Uterine smooth muscle cell (primary cell): ENCODE measurements at places on chromosomes 16 and 17. TPM values are rescaled to one million over a fixed set of nuclear protein-coding genes. Genes with fewer than 3 reads are reported as not detected.

KREMEN2 gene
- total RNA-seq, result 0.11 TPM in 1 of 2 replicates, not detected in the other

SARM1 gene
- total RNA-seq, result 7.2 and 9.0 TPM in 2 replicates

PPM1E gene
- total RNA-seq, result 0.55 and 1.2 TPM in 2 replicates

SLFN5 gene
- total RNA-seq, result 139 and 188 TPM in 2 replicates

SMCR8 gene
- 18.6 and 21.2 TPM in 2 replicates for total RNA-seq

ABCC6 gene
- total RNA-seq, result 0.33 and 0.37 TPM in 2 replicates

GRB7 gene
- 0.37 and 1.00 TPM in 2 replicates for total RNA-seq

RPA1 gene
- 33.1 and 48.7 TPM in 2 replicates for total RNA-seq

HYDIN gene
- 0.33 and 1.00 TPM in 2 replicates for total RNA-seq

SLC6A2 gene
- not detected in 2 replicates for total RNA-seq

USP7 gene
- total RNA-seq, result 53.6 and 55.8 TPM in 2 replicates

OTOA gene
- total RNA-seq, result under 0.01 TPM in 2 replicates

BRICD5 gene
- 1.7 and 4.9 TPM in 2 replicates for total RNA-seq

LGALS9B gene
- total RNA-seq, result not detected in 2 replicates

SLC47A2 gene
- total RNA-seq, result not detected in 2 replicates

TANGO6 gene
- total RNA-seq, result 26.0 and 28.0 TPM in 2 replicates

KRT20 gene
- total RNA-seq, result 0.22 TPM in 1 of 2 replicates, not detected in the other

KCNJ18 gene
- not detected in 2 replicates for total RNA-seq

TLCD2 gene
- 2.3 and 4.6 TPM in 2 replicates for total RNA-seq

RHBDL1 gene
- 2.9 and 5.9 TPM in 2 replicates for total RNA-seq

CNTROB gene
- 27.2 and 44.9 TPM in 2 replicates for total RNA-seq

EVPL gene
- 0.12 and 0.22 TPM in 2 replicates for total RNA-seq

CCL1 gene
- not detected in 2 replicates for total RNA-seq

ABCC12 gene
- under 0.01 TPM in 1 of 2 replicates, not detected in the other for total RNA-seq

ZNF624 gene
- total RNA-seq, result 5.7 and 7.2 TPM in 2 replicates

STAC2 gene
- total RNA-seq, result not detected in 2 replicates

CD7 gene
- not detected in 2 replicates for total RNA-seq
